ENCODE measurements at places on chromosomes 1 and 21. TPM values are rescaled to one million over a fixed set of nuclear protein-coding genes. Genes with fewer than 3 reads are reported as not detected.

NECTIN4 gene
- total RNA-seq: 0.11 TPM

OR2T11 gene
- not detected for total RNA-seq

TBX15 gene
- total RNA-seq: not detected

SPRR1A gene
- total RNA-seq: not detected

GCSAML gene
- under 0.01 TPM for total RNA-seq

SYNC gene
- total RNA-seq: 44.3 TPM

CELA2A gene
- not detected for total RNA-seq

FMO4 gene
- 4.0 TPM for total RNA-seq

CD101 gene
- under 0.01 TPM for total RNA-seq

TOR1AIP1 gene
- 48.1 TPM for total RNA-seq

SGIP1 gene
- 48.0 TPM for total RNA-seq

RGS7 gene
- 0.62 TPM for total RNA-seq

RXFP4 gene
- total RNA-seq: 0.11 TPM

ELAPOR1 gene
- total RNA-seq: 0.50 TPM

GPR37L1 gene
- not detected for total RNA-seq

MR1 gene
- total RNA-seq: 17.6 TPM

OR10Z1 gene
- total RNA-seq: 0.22 TPM

SPRR2F gene
- total RNA-seq: not detected

CLCA4 gene
- not detected for total RNA-seq

RAB25 gene
- not detected for total RNA-seq

SASS6 gene
- 2.1 TPM for total RNA-seq

NFIA gene
- 2.8 TPM for total RNA-seq

MARK1 gene
- 1.7 TPM for total RNA-seq

JAM2 gene
- 1.00 TPM for total RNA-seq

AK4 gene
- total RNA-seq: 24.6 TPM

PLXNA2 gene
- 0.50 TPM for total RNA-seq

TMEM240 gene
- total RNA-seq: 7.2 TPM

FCRL1 gene
- total RNA-seq: not detected

TNFSF4 gene
- total RNA-seq: 0.66 TPM

SUSD4 gene
- 0.44 TPM for total RNA-seq

COL16A1 gene
- total RNA-seq: 50.2 TPM

SPATA21 gene
- total RNA-seq: not detected

CD1D gene
- 0.25 TPM for total RNA-seq

DDAH1 gene
- 36.4 TPM for total RNA-seq

RPTN gene
- not detected for total RNA-seq

ATP6V1G3 gene
- not detected for total RNA-seq

ZFP69 gene
- 2.9 TPM for total RNA-seq

HUNK gene
- total RNA-seq: 0.12 TPM

CASZ1 gene
- total RNA-seq: not detected

USF1 gene
- 87.2 TPM for total RNA-seq

CD84 gene
- not detected for total RNA-seq

CNKSR1 gene
- 0.22 TPM for total RNA-seq

CRP gene
- not detected for total RNA-seq

TCHH gene
- not detected for total RNA-seq

RNF186 gene
- 0.12 TPM for total RNA-seq

LENEP gene
- not detected for total RNA-seq

C4BPB gene
- not detected for total RNA-seq

SNX27 gene
- 36.2 TPM for total RNA-seq

KCNJ10 gene
- total RNA-seq: not detected

MCOLN3 gene
- total RNA-seq: 3.8 TPM

HLX gene
- total RNA-seq: 17.9 TPM
